Stimulated activated CD4-positive, alpha-beta T cell treated with anti-CD3 and anti-CD28 coated beads, Interleukin-15, amount 100 ng/mL, for 48 hours (primary cell): ENCODE measurements at places on chromosomes 3 and 15.

GRCh38 chr15:95302809-95303208, 1027.7 kb upstream of the NR2F2 start:
- no peak for DNase-seq

- DNase-seq: no peak
These were observed 39.1 kb downstream of the RASGRP1 start for GRCh38 chr15:38525489-38525888.

- DNase-seq: no peak
These were observed 801.9 kb downstream of the PLOD2 start for GRCh38 chr3:145359040-145359439.

DNA sequence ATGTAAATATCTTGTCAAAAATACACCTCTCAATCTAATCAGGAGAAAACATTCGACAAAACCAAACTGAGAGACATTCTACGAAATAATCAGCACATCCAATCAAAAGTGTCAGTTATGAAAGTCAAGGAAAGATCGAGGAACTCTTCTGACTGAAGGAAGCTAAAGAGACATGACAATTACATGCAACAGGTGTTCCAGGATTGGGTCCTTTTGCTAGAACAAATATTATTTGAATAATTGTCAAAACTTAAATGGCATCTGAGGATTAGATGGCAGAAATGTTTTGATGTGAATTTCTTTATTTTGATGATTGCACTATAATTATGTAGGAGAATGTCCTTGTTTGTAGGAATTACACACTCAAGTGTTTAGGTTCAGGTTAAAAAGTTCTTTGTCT, 124.1 kb upstream of the HES1 start:
- no peak for DNase-seq

- DNase-seq: no peak
These were observed 11.8 kb downstream of the CAPN3 start for GRCh38 chr15:42371096-42371495.

GRCh38 chr3:113741086-113741485, 5.0 kb downstream of the NAA50 start:
- DNase-seq: no peak

DNA sequence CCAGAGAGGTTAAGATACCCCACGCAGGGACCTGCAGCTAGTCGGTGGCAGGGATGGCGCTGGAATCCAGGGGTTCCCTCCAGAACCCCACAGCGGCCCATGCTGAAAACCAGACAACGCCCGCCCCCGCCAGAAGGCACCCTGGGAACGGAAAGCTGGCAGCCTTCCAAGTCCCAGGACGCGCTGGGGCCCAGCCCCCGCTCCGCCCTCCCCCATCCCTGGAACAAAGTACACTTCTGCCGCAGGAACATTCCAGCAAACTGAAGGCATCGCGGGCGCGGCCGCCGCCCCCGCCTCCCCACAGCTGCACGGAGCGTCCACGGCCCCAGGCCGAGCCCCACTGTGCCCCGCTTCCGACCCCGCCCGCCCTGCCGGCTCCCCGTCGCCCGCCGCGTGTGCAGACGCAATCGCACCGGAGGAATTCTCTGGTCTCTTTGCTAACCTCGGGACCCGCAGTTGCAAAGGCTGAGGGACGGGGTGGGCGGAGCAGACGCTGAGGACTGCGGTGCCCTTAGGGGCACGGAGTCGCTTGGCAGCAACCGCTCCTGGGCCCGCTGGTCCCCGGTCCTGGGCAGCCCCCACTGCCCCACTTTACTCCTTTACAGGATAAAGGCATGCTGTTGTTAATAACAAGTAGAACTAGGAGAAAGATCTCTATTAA, 44.8 kb upstream of the RNU6-1 start:
- peak; percentile 28 for DNase-seq

- no peak for DNase-seq
These were observed 45.1 kb upstream of the PLXND1 start for GRCh38 chr3:129651435-129652202.
